ENCODE measurements at places on chromosomes 5 and 9. TPM values are rescaled to one million over a fixed set of nuclear protein-coding genes. Genes with fewer than 3 reads are reported as not detected.

- no peak for DNase-seq
These were observed 9.6 kb upstream of the SLC30A5 start for GRCh38 chr5:69084195-69084594.

DNA sequence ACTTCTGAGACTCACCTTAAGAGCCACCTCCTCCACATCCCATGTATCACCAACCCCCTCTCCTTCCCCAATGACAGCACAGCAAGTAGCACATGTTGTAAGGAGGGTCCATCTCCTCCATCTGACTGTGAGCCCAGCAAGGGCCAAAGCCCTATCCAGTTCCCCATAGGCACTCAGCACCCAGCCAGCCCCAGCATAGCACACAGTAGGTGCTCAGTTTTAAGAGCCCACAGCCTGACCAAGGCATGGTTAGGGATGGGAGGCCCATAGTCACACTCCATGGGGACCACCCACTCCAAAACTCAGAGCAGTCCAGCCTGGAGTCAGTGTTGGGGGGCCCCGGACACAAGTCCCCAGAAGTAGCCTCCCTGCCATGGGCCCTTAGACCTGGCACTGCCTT lies 205.7 kb downstream of the CDK5RAP2 start:
- DNase-seq, result no peak

DNA sequence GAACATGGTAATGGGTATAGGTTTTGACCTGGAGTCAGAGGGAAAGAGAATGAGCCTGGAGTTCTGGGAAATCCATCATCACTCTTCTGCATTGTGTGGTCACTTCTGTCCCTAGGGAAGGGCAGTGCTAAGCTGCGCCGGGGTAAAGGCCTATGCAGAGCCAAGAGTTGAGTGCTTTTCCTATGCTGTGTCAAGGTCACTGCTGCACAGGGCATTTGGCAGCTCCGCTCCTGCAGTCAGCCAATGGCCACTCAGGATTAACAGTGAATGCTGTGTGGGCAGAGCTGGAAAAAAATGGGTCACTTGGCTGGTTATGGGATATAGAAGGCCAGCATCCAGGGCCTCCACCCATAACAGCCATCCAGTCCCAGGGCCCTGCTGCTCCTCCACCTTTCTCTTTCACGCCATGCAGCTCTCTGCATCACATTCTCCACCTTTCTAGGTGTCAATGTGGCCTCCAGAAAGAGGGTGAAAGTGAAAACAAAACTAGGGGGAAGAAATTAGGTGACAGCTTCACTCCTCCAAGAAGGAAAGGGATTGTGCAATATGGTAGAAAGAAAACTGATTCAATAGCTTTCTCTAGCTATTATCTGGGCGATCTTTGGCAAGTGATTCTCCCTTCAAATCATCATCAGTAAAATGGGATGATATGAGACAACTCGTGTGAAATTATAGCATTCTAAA lies 279.3 kb upstream of the ANKRD55 start:
- DNase-seq, result peak; percentile 30

GRCh38 chr5:80437326-80437725 lies 29.5 kb downstream of the ZFYVE16 start:
- no peak for DNase-seq

GRCh38 chr5:157198277-157198986 lies 17.8 kb downstream of the ITK start:
- no peak for DNase-seq

GRCh38 chr9:71806901-71807307 lies 38.6 kb upstream of the CEMIP2 start:
- peak; percentile 84 for DNase-seq

- DNase-seq, result no peak
These were observed 33.3 kb upstream of the C7 start for GRCh38 chr5:40875958-40876357.

DNA sequence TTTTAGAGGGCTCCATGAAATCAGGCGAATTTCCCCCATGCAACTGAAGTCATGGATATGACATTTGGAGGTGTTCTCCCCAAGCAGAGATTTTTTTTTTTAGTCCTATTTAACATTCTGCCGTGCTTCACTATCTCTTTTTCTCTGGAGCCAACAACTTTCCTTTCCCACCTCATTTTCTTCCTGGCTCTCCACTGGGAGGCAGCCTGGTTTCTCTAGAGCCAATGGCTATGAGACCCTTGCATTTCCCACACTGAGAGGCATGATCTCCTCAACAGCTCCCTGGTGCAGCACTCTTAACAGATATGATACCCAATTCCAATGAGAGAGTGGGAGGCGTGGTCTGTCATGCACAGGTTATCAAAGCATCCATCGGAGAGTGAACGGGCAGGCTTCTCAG lies 310.8 kb downstream of the DRD1 start:
- DNase-seq, result no peak

DNA sequence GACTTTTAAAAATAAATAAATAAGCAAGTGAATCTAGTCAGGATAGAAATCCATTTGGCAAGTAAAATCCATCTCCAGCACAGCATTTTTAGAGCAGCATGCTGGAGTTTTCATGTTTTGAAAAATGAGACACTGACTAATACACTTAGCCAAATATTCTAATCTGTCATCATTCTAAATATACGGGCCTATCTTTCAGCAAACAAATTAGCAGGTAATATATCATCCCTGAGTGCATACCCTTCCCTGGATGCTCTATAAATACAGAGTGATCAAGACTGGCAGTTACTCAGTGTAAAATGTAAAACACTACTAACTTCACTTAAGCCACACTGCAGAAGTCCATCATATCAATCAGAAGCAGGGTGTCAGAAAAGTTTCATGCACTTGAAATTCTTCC lies 58.4 kb downstream of the MLLT3 start:
- peak; percentile 6 for DNase-seq

GRCh38 chr5:94888674-94889073 lies 270.2 kb downstream of the SLF1 start:
- DNase-seq, result peak; percentile 3

DNA sequence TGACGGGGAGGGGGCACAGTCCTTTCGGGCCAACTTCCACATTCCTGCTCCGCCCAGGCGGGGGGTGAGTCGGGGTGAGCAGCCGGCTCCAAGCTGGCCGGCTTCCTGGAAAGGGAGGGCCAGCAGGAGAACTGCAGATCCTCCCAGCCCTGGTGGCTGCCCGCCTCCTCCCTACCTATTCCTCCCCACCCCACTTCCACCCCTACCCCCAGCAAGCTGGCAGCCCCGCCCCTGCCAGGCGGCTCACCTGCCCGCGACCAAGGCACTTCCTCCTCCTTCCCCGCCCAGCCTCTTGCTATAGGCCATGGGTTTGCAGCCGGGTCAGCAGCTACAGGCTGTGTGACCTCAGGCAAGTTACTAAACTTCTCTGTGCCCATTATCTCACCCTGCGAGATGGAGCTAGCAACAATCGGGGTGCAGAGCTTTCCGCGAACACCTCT lies 5.6 kb upstream of the IRF1 start:
- DNase-seq, result peak; percentile 93

GRCh38 chr5:171023508-171023907 lies 161.7 kb downstream of the RANBP17 start:
- peak; percentile 0 for DNase-seq

GRCh38 chr9:122031776-122032175 lies 61.3 kb downstream of the TTLL11 start:
- DNase-seq, result peak; percentile 80

DNA sequence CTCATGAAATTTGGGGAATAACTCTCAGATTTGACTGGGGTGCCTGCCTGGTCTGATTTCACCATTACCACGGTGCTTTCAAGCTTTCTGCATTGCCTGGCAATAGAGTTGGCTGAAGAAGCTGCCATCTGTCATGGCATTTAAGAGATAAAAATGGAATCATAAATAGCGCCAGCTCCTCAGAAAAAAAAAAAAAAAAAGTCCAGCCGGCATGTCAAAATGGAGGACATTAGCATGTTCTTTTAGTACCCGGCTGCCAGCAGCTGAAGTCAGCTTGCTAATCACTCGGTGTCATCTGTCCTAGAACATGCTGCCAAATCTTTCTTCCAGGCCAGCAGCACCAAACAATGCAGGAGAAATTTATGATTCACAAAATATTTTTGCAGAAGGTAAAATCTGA lies 57.7 kb upstream of the CER1 start:
- no peak for DNase-seq

- DNase-seq, result no peak
These were observed 10.2 kb upstream of the IL12B start for GRCh38 chr5:159340511-159340910.

The SLC6A19 gene
- polyA plus RNA-seq, result not detected

The TTC39B gene
- 5.2 TPM for polyA plus RNA-seq

The RNF130 gene
- polyA plus RNA-seq, result 30.4 TPM

The UGT3A1 gene
- polyA plus RNA-seq, result not detected

The INSL6 gene
- polyA plus RNA-seq, result not detected

The FABP6 gene
- polyA plus RNA-seq, result not detected

The DAB2IP gene
- 2.6 TPM for polyA plus RNA-seq

The CER1 gene
- not detected for polyA plus RNA-seq

The FAM169A gene
- polyA plus RNA-seq, result 0.08 TPM

All from GM23248 (cell line).